ENCODE measurements at places on chromosomes 4 and X.

DNA sequence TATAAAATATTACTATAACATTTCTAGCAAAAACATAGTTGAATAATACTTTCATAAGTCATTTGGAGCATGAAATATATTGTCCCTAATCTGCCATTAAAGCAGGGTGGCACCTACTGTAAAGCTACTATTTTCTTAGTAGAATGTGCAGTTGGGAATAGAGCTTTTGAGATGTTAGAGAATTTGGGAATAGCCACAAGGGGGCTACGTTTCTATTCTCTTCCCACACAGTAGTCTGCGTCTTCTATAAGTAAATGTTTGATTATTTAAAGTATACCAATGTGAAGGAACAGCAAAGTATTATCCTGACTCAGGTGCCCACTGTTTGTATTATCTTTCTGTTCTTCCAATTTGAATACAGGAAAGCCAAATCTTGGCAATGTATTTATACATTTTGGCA, 323.2 kb upstream of the GIMD1 start:
- no peak for DNase-seq

DNA sequence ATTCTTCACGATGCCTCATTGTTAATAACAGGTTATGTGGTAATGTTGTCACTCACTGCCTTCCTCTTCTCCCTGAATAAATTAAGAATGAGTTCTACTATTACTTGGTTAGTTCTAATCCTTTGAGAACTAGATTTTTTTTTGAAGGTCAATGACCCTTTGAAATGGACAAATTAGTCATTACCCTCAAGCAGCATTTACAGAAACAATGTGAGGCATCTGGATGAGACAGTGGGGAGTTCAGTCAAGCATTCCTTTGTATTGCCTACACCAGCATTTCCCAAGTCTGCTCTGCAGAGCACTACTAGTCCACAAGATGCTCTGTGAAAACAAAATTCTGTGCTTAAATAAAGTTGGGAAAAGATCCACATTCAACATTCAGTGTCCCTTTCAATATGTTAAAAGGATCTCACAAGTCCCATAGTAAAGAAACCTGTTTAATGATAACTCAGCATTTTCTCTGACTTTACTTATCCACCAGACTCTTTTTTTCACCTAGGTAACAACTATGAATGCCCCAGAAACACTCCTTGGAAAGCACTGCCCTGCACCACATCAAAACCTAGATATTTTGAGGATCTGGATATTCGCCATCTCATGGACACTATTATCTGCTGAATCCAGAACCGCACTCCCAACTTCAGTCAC, 60.6 kb downstream of the CHRDL1 start:
- DNase-seq, result peak; percentile 67

GRCh38 chr4:36399762-36400353, 118.4 kb downstream of the DTHD1 start:
- no peak for DNase-seq

DNA sequence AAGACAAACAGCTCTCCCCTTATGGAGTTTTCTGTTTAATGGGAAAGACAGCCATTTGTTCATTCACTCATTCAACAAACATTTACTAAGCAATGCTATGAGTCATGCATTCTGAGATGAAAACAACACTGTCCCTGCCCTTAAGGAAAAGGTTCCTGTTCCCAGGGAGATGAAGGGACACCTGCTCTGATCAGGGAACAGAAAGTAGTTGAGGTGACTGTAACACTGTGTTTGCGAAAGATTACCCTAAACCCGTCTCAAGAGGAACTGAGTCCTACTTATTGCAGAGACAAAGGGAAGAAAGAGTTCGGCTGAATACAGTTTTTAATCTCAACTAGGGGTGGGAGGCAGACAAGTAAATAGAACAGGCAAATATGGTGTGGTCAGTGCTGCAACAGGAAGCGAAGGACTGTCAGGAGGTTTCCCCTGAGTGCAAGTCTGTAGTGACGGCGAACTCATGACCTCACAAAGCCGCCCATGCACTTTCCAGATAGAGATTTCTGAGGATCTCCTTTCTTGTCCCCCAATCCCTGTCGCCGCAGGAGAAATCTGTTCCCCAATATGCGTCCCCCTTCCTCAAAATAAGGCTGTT, 712 bp downstream of the STX18 start:
- no peak for DNase-seq

DNA sequence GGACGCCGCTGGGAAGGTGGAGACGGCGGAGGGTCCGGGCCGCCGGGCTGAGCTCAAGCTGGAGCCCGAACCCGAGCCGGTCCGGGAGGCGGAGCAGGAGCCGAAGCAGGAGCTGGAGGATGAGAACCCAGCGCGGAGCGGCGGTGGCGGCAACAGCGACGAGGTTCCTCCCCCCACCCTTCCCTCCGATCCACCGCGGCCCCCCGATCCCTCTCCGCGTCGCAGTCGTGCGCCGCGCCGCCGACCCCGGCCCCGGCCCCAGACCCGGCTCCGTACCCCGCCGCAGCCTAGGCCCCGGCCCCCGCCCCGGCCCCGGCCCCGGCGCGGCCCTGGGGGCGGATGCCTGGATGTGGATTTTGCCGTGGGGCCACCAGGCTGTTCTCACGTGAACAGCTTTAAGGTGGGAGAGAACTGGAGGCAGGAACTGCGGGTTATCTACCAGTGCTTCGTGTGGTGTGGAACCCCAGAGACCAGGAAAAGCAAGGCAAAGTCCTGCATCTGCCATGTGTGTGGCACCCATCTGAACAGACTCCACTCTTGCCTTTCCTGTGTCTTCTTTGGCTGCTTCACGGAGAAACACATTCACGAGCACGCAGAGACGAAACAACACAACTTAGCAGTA, 483 bp downstream of the USP27X start:
- DNase-seq, result no peak
